ENCODE measurements at places on chromosomes 3 and 15. TPM values are rescaled to one million over a fixed set of nuclear protein-coding genes. Genes with fewer than 3 reads are reported as not detected.

The TGM5 gene
- 0.21 TPM for total RNA-seq

The FAM107A gene
- not detected for total RNA-seq

The DZIP1L gene
- total RNA-seq: 27.4 TPM

The SLC27A2 gene
- 0.34 TPM for total RNA-seq

The B3GALNT1 gene
- 0.67 TPM for total RNA-seq

The TM4SF18 gene
- total RNA-seq: 72.6 TPM

The ZNF385D gene
- not detected for total RNA-seq

The CCR2 gene
- not detected for total RNA-seq

The IGSF11 gene
- total RNA-seq: 66.5 TPM
